ENCODE measurements at places on chromosomes 16 and 17.

DNA sequence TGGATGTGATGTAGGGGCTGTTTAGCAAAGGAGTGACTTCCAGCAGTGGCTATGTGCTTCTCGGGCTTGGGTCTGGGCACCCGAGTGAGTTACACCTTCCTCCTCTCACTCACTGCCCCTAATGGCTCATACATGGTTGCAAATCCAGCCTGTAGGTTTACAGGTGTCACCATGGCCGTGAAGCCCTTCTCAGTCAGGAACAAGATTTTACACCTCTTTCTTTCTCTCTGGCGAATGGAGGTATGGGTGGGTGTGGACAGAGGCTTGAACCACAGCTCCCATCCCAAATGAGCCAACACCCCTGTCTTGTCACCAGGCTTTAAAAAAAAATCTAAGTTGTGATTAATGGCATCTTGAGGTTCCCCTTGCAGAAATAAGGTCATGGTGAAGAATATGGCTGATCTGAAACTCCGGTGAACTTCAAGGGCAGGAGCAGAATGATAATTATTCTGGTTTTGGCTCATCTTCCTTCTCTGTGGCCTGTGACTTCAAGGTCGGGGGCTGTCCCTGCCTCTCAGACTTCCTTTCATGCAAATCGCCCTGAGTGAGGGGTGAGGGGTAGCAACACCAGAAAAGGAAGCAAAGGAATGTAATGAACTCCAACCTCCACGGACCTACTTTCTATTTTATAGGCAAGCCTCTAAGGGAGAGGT is 331.2 kb downstream of the MAF start:
- DNase-seq: no peak

GRCh38 chr17:62611728-62612127 is 15.7 kb upstream of the MRC2 start:
- DNase-seq: no peak

DNA sequence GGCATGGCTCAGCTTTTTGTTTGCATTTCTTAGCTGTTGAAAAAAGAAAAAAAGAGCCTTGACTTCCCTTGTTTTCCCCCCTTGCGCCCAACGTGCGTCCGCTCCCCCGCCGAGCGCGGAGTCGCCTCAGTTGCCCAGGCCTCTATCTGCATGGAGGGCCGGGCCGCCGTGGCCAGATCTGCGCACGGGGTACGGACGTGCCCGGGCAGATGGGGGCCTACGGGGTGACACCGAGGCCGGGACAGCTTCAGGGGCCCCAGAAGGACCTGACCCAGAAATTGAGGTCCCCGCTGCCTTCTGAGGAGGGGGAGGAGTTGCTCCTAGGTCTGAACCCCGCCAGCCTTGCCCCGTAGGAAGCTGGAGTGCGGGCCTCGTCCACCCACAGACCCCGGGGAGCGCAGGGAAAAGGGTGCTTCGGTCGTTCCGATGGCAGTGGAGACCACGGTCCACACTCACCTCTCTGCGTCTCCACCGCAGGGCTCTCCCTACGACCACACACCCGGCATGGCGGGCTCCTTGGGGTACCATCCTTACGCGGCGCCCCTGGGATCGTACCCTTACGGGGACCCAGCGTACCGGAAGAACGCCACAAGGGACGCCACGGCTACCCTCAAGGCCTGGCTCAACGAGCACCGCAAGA is 1.5 kb downstream of the IRX5 start:
- no peak for DNase-seq

GRCh38 chr17:31144428-31144827 is 49.7 kb downstream of the NF1 start:
- DNase-seq: no peak

DNA sequence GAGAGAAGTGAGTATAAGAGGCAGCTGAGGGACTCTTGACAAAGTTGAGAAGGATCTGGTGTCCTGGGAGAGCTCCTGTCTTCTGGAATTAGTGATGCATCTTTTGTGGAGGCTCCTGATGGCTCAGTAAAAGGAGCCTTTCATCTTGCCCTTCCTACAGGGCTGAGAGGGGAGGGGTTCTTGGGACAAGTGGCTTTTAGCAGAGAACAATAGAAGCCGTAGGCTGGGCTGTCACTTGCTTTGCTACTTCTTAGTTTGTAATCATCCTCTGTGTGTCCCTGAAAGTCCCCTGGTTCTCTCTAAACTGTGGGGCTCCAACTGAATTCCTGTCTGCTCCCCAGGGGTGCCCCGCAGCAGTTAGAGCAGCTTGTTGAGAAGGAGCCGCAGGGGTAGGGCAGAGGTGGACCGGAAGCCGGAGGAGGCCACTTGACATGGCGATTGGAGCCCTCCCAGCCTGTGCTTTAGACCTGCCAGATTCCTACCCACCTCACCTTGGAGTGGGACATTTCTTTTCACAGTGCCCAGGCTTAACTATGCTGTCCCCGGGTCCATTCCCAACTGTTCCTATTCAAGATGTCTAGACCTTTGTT is 85.1 kb downstream of the PRKCA start:
- no peak for DNase-seq

- no peak for DNase-seq
These were observed 19.0 kb downstream of the MAP2K3 start for GRCh38 chr17:21303441-21304065.

- no peak for DNase-seq
These were observed 29.2 kb downstream of the TTLL6 start for GRCh38 chr17:48787828-48788227.

DNA sequence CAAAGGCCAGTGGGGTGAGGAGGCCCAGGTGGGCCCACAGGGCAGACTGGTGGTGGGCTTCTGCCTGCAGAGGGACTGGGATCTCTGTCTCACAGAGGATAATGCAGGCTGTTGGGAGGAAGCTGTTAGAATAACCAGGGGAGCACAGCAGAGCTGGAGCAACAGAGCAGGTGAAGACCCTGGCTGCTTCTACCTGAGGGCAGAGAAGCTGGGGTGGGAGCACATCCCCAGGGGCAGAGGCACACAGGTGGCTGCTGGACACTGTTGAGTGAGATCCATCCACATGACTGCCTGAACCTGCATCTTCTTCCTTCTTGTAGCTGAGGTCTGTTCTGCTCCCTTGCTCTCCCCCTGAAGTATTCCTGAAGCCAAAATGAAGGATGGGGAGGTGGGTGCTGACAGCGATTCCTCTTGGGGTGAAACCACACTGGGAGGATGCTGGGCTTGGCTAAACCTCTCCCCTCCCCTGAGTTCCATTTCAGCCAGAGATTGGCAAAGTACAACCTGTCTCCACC is 1725.0 kb downstream of the TP53TG3F start:
- DNase-seq: no peak

DNA sequence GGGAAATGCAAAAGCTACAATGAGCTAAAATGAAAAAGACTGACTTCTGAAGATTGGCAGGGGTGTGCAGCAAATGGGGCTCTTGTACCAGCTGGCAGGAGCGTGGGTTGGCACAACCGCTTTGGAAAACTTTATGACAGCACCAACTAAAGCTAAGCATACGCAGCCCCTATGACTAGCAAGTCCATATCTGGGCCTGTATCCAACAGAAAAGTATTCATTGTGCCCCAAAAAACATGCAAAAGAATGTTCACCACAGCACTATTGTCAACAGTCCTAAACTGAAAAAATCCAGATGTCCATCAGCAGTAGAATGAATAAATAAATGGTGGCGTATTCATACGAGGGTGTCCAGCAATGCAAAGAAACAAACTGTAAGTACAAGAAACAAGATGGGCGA is 22.6 kb upstream of the ITGA3 start:
- DNase-seq: no peak

GRCh38 chr17:64718058-64718457 is 56.0 kb upstream of the SMURF2 start:
- DNase-seq: no peak

GRCh38 chr17:2406903-2407790 is 6.3 kb upstream of the MNT start:
- no peak for DNase-seq

DNA sequence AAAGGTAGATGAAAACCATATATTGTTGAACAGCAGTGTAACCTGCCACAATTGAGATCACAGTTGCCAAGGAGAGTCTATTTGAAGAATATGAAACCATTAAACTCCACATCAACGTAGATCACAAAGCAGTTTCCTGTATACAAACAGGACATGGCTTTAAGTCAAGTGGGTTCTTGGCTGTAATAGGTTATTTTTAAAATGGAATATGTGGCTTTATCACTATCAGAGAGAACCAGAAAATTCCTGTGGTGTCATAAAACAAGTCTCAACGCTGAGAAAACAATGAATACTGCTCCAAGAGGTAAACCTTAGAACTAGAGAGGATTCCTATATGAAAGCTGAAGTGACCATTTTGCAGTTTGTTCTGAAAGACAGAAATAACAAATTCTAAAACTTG is 999.7 kb downstream of the CDH11 start:
- no peak for DNase-seq

DNA sequence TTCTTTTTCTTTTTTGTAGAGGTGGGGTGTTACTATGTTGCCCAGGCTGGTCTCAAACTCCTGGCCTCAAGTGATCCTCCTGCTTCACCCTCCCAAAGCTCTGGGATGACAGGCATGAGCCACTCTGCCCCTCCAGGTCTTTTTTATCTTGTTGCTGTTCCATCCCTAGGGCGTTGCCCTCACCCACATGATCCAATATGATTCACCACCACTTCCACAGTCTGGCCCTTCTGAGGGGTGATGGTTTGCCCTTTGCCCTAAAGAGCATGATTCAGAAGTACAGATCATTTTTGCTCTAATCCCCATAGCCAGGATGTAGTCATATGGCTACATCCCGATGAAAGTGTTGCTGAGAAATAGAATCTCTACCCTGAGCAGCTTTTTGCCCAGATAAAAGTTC is 18.8 kb downstream of the STX4 start:
- no peak for DNase-seq

DNA sequence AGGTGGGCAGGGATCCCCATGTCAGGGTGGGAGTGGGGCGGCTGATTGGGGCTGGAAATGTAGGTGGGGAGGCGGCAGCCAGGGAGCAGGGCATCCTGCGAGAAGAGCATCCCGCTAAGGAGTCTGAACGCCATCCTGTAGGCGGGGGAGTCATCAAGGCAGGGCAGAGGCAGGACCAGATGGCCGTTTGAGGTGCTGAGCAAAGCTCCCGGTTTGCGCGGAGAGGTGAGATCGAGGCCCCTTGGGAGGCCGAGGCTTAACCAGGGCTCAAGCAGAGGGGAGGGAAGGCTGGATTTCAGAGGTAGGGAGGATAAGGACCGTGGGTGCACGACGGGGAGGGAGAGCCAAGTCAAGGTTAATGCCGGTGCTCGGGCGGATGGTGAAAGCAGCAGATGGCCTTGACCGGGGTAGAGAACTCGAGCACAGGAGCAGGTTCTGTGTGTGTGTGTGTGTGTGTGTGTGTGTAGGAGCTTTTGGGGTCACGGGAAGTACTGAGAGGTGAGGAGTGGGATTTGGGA is 472 bp upstream of the NME2 start:
- no peak for DNase-seq

- DNase-seq: no peak
These were observed 32.7 kb upstream of the SSTR2 start for GRCh38 chr17:73132085-73132492.

- DNase-seq: no peak
These were observed 28.2 kb downstream of the NEUROD2 start for GRCh38 chr17:39579318-39580081.

DNA sequence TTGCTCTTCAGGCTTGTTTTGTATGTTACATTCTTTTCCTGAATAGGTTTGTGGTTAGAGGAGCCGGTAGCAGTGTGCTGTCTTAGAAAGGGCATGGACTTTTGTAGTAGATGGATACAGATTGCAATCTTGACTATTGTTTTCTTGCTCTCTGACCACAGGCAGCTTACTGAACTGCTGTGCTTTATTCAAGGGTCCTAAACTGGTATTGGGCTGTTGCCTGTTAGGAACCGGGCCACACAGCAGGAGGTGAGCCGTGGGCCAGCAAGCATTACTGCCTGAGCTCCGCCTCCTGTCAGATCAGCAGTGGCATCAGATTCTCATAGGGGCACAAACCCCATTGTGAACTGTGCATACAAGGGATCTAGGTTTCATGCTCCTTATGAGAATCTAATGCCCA is 373.9 kb downstream of the CPPED1 start:
- DNase-seq: no peak

DNA sequence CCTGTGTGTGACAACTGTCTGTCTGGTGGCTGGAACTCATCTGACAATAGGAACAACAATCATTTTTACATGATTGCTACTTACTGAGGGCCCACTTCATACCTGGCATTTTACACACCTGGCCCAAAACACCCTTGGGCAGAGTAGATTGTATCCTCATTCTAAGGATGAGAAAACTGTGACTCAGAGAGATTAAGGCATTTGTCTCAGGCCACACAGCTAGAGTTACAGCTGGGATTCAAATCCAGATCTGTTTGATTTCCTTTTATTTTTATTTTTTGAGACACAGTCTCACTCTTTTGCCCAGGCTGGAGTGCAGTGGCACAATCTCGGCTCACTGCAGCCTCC is 242.1 kb downstream of the XYLT1 start:
- DNase-seq: no peak

DNA sequence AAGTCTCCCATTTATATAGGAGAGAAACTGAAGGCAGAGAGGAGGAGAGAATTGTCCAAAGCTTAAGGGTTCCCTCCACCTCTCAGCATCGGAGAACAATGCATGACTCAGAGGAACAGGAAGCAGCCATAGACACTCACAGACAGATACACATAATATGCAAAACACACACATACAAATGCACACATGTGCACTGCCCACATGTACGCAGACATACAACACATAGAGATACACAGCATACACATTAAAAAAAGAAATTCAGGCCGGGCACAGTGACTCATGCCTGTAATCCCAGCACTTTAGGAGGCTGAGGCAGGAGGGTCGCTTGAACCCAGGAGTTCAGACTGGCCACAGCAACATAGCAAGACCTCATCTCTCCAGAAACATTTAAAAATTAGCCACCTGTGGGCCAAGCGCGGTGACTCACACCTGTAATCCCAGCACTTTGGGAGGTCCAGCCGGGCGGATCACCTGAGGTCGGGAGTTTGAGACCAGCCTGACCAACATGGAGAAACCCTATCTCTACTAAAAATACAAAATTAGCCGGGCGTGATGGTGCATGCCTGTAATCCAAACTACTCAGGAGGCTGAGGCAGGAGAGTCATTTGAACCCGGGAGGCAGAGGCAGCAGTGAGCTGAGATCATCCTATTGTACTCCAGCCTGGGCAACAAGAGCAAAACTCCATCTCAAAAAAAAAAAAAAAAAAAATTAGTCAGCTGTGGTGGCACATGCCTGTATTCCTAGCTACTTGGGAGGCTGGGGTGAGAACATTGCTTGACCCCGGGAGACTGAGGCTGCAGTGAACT is 11.3 kb downstream of the ERAL1 start:
- DNase-seq: no peak

DNA sequence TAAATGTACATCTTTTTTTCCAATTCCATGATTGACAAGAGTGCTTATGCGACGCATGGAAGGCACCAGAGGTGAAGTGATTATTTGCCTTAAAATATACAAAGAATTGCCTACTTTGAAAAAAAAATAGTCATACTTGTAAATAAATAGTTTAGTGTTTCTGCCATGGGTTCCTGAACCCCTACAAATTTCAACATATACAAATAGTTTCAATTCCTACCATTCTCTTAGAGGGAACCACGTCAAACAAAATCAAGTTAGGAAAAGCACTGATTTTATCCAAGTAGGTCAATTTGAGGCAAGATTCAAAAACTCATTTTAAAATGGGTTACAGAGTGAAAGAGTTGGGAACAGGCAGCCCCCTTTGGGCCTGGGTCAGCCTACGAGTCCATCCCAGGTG is 11.7 kb downstream of the CMTM3 start:
- no peak for DNase-seq
